HT-29 (cell line): ENCODE measurements at places on chromosomes 4 and X. TPM values are rescaled to one million over a fixed set of nuclear protein-coding genes. Genes with fewer than 3 reads are reported as not detected.

DNA sequence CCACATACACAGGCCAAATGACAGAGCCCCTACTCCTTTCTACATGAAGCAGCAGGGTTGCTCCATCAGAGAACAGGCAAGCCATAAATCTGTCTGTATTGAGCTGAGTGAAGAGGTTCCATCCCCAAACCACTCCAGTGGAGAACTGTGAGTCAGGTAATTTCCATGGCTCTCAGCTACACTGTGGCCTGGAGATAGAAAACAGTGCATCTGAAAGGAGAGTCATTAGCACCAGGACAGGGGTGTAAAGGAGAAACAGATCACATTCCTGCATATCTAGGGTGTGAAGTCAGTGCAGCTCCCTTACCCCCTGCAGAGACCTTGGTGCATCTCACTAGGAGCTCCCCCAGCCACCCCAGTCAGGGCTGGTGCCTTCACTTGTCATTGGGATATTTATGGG is 314.7 kb downstream of the CHIC1 start:
- DNase-seq = no peak

- DNase-seq = no peak
Observed at GRCh38 chr4:122689972-122690371, 42.5 kb upstream of the BBS12 start.

DNA sequence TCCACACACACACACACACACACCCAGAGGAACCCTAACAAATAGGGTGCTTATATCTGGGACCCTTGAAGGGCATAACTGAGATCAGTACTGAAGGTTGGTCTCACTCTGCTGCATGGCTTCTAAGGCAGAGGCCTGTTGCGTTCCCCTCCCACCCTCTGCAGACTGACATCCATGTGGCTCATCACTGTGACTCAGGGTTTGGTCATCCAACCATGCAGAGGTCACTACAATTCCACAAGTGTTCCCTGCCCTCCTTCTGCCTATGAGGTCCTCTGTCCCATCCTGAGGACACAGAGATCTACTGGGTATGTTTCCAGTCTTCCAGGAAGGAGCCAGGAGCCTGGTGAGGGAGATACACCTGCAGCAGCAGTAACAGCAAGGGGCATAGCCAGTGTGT is 55.8 kb downstream of the XAGE2 start:
- DNase-seq = no peak

GRCh38 chrX:71629467-71629866 is 11.2 kb upstream of the CXCR3 start:
- no peak for DNase-seq

PAGE4 gene
- total RNA-seq = not detected in 2 replicates
